ENCODE measurements at places on chromosomes 7 and 10. TPM values are rescaled to one million over a fixed set of nuclear protein-coding genes. Genes with fewer than 3 reads are reported as not detected.

- DNase-seq = no peak
These were observed 32.3 kb downstream of the SMURF1 start for GRCh38 chr7:99111591-99111990.

GRCh38 chr10:119412244-119413092 is 130.1 kb downstream of the RGS10 start:
- DNase-seq = no peak

CYP2E1 gene
- 0.37 TPM for total RNA-seq

MYO1G gene
- total RNA-seq = 4.9 TPM
